Left cardiac atrium (tissue), 4 donors: ENCODE measurements at places on chromosomes 16 and 17.

DNA sequence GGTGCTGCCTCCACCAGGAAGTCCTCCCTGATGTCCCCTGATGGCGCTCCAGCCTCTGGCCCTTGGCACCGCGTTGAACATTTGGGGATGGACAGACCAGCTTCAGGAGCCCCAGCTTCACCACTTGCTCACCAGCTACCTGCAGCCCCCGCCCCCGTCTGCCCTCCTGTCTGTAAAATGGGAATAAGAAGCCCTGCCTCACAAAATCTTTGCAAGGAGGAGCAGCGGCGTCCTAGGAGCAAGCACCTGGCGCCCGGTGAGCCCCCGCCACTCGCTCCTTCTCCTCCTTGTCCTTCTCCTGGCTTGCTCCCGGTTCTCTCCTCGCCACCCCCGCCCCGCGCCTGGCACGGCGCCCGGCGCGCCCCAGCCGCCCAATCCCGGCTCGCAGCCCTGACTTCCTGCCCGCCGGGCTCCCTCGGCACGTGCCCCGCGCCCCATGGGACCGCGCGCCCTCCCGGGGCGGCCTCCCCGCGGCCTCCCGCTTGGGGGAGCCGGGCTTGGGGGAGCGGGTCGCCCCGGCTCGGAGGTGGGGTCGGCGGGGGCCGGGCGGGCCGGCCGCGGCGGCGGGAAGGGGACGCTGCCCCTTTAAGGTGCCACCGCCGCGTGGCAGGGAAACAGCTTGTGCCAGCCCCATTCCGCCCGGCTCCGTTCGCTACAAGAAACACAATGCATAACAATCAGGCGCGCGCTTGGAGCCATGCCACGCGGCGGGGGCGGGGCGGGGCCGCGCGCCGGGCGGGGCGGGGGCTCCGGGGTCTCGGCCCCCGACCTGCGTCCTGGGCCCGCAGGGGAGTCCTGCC lies 9.1 kb upstream of the PPP1R1B start:
- DNase-seq: peak; percentile 72

DNA sequence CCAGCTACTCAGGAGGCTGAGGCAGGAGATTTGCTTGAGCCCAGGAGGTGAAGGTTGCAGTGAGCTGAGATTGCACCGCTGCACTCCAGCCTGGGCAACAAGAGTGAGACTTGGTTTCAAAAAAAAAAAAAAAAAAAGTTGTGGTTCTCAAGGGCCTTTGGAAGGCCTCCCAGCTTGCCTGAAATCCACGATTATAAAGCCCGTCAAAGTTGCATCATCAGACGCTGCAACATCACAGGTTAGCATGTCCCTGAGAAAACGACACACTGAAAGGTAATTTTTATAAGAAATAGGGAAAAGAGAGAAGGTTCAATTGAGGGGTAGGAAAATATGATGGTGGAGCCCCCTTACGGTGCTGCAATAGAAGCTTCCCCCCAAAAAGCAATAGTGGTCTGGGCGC lies 4.6 kb upstream of the LYZL6 start:
- no peak for DNase-seq

DNA sequence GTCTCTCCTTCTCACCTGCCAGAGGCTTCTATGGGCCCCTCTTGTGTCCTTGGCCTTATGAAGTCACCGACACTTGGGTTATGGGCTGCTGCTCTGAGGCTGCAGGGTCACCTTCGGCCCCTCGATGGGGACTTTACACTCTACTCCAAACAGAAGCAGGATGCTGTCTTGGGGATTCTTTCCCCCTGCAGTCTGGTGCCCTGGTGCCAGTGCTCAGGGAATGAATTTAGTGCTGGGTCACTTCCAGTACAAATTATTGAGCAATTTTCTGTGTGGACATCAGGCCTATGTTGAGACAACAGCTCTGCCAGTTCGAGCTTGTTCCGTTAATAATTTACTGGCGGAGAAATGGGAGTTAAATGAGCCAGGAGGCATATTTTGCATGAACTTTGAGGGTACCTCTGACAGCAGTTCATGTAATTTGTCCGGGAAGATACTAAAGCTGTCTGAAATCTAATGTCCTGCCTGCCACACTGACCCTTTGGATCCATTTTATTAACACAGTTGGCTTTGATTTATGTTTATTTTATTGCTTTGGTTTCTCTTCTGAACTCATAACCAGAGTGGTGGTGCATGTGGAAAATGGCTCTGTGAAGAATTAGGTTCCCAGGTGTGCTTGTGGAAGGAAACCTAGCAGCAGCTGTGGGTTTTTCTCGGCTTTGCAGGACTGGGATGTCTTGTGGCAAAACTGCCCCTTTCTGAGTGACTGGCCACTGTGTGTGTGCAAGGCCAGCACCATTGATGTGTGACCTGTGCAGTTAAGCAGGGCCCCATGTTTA lies 34.1 kb upstream of the DHX8 start:
- no peak for DNase-seq

DNA sequence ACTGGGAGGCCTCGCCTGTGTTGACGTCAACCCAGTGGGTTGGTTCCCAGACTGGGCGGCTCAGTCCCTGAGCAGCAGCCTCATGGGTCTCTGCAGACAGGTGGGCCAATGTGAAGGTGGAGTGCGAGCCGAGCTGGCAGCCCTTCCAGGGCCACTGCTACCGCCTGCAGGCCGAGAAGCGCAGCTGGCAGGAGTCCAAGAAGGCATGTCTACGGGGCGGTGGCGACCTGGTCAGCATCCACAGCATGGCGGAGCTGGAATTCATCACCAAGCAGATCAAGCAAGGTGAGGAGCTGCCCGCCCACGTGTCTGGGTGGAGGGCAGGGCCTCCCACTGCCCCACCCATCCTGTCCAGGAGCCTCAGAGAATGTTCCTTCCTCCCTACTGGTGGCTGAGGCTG lies 44.1 kb downstream of the MRC2 start:
- DNase-seq: no peak

DNA sequence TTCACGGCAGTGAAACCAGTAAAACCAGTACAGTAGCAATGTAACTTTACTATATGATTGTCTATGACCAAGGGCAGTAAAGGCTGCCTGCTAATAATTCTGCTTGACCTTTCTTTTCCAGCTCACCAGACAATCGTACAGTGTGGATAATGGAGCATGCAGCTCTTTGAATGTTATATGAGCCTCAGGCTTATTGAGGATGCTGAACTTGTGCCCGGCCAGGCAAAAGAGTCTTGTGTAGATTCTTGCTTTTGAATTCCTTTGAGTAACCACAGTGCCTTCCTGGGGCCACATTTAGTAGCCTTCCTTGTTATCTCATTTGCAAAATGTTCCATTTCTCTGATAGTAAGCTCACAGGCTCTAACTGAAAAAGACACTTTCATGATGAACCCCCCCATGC lies 131.8 kb downstream of the CDH11 start:
- no peak for DNase-seq

GRCh38 chr16:6081320-6081976 lies 983.9 kb upstream of the EEF2KMT start:
- no peak for DNase-seq

- DNase-seq: no peak
Observed at GRCh38 chr17:78517421-78517820, 59.8 kb downstream of the DNAH17 start.

DNA sequence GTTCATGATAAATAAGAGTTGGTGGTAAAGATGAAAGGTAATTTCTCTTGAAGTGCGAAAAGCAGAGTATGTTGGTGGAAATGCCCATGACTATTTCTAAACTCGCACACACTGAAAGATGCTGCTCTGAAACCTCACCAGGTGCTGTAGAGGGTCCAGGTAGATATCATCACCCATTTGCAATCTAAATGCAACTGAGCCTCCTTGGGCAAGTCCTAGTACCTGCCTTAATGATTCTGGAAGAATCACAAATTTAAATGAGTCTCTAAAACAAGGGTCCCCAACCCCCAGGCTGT lies 5.9 kb upstream of the MMD start:
- no peak for DNase-seq

GRCh38 chr17:37708008-37708615 lies 36.7 kb downstream of the HNF1B start:
- DNase-seq: no peak
